GM10248 (cell line): ENCODE measurements at places on chromosomes 13 and 19.

DNA sequence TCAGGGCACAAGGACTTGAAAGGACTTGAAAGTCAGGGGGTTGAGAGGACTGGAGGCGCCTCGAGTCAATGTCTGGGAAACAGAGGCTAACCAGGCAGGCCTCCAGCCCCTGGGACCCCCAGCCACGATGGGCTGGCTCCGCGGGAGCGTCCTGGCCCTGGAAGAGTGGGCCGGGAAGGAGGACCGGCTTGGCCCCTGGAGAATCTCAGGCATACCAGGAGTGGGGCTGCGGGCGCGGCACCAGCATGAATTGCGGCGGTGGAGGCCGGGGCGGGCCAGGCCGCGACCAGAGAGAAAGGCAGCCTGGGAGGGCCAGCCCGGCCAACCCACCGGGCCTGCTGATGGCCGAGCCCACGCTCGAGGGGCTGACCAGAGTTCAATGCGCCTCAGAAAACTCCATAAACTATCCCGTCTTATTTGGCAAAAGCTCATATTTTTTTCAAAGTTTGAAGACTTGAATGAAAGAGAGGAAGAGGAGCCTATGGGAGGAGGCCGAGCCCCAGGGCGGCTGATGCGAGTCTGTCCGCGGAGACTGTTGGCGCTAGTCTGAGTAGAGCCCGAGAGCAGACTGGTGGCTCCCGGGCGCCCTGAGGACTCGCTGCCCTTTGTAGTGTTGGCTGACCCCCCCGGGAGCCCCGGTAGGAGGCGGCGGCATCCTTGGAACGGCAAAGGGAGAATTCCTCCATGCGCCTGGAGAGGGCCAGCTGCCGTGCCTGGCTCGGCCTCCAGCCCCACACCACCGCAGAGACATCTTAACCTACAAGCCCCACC, 68.0 kb downstream of the MLLT1 start:
- no peak for DNase-seq

DNA sequence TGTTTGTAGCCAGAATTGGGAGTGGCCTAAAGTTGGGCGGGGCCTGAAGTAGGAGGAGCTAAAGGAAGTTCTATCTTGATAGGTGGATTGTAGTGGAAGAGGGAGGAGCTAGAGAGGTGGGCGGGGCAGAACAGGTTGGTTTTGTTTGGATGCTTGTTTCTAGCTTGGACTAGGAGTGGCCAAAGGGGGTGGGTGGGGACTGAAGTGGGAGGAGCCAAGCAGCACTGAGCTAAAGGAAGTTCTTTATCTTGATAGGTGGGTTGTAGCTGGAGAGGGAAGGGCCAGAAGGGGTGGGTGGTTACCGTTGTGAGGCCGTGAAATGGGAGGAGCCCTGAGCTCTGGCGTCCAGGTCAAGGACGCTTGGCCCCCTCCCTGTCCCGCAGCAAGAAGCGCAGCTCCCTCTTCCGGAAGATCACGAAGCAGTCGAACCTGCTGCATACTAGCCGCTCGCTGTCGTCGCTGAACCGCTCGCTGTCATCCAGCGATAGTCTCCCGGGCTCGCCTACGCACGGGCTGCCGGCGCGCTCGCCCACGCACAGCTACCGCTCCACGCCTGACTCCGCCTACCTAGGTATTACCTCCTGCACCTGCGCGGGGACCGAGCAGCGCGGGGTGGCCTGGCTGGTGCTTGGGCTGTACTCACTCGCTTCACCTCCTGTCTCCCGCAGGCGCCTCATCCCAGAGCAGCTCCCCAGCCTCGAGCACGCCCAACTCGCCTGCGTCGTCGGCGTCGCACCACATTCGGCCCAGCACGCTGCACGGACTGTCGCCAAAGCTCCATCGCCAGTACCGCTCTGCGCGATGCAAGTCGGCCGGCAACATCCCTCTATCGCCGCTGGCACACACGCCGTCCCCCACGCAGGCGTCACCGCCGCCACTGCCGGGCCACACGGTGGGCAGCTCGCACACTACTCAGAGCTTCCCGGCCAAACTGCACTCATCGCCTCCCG, 8.0 kb downstream of the DNASE2 start:
- peak; percentile 68 for DNase-seq

DNA sequence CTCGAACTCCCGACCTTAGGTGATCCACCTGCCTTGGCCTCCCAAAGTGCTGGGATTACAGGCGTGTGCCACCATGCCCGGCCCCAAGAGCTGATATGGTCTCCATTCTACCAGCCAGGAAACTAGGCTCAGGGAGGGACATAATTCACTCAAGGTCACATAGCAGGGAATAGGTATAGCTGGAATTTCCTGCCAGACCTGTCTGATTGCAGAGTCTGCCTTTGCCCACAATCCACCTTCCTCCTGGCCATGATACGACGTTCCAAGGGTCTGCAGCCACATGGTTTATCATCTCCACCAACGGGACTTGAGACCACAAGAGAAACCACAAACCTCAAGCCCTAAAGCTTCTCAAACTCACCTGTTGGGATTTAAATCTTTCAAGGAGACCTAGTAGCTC, 32.0 kb downstream of the ZNRF4 start:
- no peak for DNase-seq

DNA sequence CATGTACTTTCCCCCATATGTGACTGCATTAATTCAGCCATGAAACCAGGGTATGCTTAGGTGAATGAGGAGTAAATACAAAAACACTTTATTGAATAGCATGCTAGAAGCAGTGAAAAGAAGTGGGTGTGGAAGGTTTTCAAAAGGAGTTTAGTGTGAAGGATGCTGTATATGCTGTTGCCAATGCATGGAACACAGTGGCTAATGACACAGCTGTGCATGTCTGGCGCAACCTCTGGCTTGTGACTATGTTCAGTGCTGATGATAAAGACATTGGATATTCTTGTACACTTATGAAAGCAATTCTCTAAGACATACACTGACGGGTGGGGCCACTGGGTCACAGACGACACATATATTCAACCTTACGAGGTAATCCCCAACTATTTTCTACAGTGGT, 55.2 kb downstream of the SOX21 start:
- DNase-seq, result no peak

GRCh38 chr13:21075379-21076249, 14.2 kb upstream of the LATS2 start:
- peak; percentile 57 for DNase-seq

DNA sequence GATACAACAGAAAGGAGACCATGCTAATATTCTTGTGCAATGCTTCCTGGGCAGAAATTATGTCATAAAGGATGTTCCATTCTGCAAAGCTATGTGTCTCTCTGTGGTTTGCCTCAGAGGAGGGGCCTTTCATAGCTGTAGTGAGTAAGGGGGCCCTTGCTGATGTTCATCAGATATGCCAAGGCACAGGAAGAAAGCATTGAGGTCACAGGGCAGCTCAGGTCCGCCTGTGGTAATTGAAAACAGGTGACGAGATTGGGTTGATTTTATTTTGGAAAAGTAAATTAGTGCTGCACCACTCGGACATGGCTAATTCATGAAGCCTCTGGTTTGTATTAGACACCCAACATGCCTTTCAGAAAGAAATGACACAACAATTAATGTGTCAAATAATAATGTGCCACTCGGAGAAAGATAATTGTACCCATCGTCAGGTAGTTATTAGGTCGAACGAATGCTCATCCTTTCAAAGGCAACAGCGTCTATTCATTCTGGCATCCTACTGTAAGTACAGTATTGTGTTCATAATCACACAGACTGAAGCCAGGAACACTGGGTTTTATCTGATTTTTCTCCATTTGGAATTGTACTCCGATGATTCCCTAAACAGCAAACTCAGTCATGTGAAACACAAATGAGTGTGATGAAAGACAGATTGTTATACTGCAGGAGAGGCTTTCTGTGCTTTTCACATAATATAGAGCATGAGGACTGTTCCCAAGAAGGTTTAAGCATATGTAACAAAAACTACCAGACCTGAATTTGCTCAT, 421.6 kb upstream of the KLF12 start:
- no peak for DNase-seq

GRCh38 chr19:5865772-5866171, 4.6 kb downstream of the FUT5 start:
- DNase-seq, result no peak

- DNase-seq, result no peak
Measured at GRCh38 chr13:110170882-110171281, 136.1 kb downstream of the COL4A1 start.

GRCh38 chr19:36067681-36068080, 13.0 kb downstream of the WDR62 start:
- no peak for DNase-seq

- DNase-seq, result no peak
Measured at GRCh38 chr19:37403403-37403802, 32.5 kb downstream of the ZNF527 start.

GRCh38 chr13:46926916-46927590, 30.2 kb upstream of the HTR2A start:
- no peak for DNase-seq

GRCh38 chr19:30228835-30229524, 143.2 kb upstream of the ZNF536 start:
- no peak for DNase-seq

DNA sequence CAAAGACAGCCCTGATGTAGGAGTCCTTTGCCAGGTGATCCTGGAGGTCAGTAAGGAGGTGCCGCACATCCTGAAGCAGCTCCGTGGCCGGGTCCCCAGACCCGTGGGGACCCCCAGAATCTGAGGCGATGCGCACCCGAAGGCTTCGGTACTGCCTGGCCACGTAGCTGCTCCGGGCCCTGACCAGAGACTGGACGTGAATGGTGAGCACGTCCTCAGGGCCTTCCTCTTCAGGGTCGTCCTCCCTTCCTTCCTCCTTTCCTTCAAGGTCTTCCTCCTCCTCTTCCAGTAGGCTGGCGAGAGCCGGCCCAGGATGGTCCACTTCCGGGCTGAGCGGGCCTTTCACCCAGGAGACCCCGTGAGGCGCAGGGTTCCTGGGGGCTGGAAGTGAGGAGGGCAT, 7.5 kb downstream of the RINL start:
- DNase-seq, result no peak

GRCh38 chr13:110436276-110436675, 125.2 kb downstream of the RAB20 start:
- DNase-seq, result no peak

DNA sequence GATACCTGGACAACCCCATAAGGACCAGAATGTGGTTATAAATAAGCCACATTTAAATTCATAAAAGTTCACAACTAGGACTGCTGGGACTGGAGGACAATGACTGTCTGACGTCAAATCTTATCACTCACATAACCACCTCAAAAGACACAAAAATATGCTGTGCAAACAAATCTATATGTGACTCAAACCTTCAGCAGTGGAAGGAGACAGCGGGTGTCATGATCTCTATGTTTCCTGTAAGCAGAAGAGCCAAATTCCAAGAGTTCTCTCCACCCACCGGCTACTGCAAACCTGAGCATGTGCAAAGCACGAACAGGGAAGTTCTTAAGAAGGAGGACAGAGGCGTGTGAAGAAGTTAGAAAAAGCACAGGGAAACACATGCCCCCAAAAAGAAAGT, 113.2 kb downstream of the MYCBP2 start:
- DNase-seq, result no peak

GRCh38 chr13:77351315-77351714, 24.4 kb upstream of the MYCBP2 start:
- DNase-seq, result no peak

DNA sequence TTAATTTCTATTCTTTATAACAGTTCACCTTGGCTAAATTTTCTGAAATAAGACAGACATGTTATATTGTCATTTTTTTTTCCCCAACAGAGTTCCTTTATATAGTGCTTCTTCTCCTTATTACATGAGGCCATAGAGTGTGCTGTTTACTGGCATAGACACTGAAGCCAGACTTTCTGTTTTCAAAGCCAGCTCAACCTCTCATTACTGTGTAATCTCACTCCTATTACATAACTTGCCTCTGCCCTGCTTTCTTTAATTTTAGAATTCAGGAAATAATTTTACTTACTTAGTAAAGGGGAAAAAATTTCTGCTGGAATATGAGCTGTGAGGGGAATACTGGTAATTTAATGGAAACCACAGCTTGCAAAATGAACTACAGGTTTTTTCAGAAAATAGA, 1380.4 kb downstream of the SLITRK1 start:
- DNase-seq, result no peak

DNA sequence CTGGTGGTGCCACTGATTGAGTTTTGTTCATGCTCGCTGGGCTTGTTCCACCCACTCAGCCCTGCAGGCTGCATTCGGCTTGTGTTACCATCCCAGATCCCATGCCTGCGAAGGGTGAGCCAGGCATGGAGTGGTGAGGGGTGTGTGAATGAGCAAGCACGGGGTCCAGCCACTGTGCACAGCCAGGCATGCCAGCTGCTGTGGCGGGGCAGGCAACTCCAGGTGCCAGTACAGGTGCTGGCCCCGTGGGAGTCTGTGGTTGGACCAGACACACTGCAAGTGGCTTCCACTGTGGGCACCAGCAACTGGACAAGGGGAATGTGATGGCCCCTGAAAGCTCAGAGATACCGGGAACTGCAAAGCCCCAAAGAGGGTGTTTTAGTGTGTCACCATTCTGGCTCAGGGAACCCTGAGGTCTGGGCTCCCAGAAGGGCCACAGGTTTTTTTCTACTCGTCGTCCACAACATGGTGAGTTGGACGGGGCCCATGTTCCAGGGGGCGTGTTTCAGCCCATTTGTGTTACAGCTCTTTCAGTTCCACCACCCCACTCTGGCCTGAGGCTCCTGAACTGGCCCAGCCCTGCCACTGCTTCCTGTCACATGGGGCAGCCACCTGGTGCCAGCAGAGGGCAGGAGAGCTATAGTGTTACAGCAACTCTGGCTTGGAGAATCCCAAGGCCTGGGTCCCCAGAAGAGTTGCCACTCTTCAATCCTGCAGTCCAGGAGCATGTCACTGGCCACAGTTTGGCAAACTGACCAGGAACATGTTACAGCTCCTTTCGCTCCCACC, 217.0 kb upstream of the OBI1 start:
- DNase-seq, result peak; percentile 11

DNA sequence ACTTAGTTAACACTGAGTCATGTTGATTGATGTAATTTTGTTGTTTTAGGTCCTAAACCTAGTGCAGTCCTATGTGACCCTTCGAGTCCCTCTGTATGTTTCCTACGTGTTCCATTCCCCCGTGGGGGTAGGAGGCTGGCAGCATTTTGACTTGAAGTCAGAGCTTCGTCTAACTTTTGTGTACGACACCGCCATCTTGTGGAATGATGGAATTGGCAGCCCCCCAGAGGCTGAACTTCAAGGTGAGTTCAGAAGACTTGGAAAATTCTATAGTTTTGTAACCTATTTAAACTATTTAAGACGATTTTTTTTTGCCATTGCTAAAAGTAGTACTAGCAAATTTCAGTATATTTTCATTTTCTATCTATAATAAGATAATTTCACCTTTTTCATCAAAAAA, 117.9 kb downstream of the STOML3 start:
- DNase-seq, result peak; percentile 31

GRCh38 chr19:13707915-13708314, 56.4 kb upstream of the MRI1 start:
- no peak for DNase-seq
